ENCODE measurements at places on chromosomes 6 and 20.

- no peak for DNase-seq
These were observed 6.7 kb downstream of the LRRC73 start for GRCh38 chr6:43503443-43503842.

GRCh38 chr6:84870672-84871071, 106.3 kb upstream of the TBX18 start:
- DNase-seq = no peak

GRCh38 chr20:9179867-9180266, 111.0 kb downstream of the PLCB4 start:
- DNase-seq = no peak

DNA sequence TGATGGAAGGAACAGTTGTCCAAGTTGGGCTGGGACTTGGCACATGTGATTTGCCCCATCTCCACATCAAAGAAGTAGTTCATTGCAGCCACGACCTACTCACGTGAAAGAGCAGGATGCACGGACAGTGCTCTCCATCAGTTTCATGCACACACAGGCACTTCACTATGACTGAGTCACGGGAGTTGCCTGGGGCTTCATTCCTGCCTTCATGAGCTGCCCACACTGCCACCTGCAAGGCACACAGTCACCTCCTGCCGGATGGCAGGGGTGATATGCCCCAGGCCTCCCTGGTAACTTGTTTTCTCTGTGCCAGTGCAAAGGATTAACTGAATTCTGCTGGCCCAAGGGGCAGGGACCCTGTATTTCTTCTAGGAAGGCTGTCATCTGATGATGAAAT, 22.8 kb downstream of the CST5 start:
- no peak for DNase-seq

GRCh38 chr6:56759521-56759920, 116.8 kb upstream of the DST start:
- DNase-seq = no peak

DNA sequence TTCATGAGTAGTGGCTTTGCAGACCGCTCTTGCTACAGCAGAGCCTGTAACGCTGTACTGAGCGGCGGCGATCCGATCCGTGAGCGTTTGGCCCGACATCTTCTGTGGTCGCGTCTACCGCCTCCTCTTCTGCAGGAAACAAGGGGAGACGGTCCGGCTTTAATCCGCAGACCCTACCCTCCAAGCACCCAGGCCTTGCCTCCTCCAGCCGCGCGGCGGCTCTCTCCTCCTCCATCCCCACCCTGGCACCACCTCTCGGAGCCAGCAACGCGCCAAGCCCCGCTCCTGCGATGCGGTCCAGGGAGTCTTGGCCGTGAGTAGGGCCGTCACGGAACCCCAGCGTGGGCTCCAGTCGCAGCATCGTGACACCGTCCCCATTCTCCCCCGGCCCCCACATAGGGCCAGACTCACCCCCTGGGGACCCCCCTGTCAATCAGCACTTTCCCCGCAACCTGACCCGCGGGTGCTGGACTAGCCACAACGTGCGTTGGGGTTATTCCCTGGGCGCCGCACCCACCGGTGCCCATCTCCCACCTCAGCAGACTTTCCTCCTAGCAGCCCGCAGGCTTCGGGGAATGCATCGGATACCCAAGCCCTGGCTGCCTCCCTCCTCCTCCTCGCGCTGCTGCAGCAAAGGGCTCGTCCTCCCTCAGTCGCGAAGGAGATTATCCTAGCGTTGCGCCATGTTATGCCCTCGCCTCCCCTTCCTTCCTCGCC, 914 bp downstream of the SNAP91 start:
- DNase-seq = no peak

- DNase-seq = no peak
These were observed 978 bp downstream of the WFDC6 start for GRCh38 chr20:45538209-45538799.

DNA sequence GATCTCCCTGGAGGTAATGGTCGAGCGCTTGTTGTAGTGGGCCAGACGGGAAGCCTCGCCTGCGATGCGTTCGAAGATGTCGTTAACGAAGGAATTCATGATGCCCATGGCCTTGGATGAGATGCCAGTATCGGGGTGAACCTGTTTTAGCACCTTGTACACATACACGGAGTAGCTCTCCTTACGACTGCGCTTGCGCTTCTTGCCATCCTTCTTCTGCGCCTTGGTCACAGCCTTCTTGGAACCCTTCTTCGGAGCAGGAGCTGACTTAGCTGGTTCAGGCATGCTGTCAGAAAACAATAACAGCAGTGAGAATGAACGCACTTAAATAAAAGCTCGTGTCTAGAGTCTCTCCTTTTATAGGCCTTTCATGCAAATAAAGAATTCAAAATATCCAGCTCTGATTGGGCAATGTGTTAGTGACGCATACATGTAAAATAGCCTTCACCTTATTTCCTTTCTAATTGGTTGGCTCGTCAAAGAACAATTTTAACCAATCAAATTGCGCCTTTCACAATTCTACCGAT, 129.2 kb downstream of the HFE start:
- DNase-seq = peak; percentile 99

GRCh38 chr20:10649080-10649796, 24.6 kb downstream of the JAG1 start:
- no peak for DNase-seq

- DNase-seq = no peak
These were observed 7.1 kb downstream of the BPI start for GRCh38 chr20:38311091-38311490.

GRCh38 chr6:111824608-111825337, 48.5 kb downstream of the FYN start:
- DNase-seq = no peak

- no peak for DNase-seq
These were observed 122.7 kb downstream of the GMPR start for GRCh38 chr6:16361121-16361520.

- no peak for DNase-seq
These were observed 11.4 kb upstream of the NEDD9 start for GRCh38 chr6:11243861-11244260.

DNA sequence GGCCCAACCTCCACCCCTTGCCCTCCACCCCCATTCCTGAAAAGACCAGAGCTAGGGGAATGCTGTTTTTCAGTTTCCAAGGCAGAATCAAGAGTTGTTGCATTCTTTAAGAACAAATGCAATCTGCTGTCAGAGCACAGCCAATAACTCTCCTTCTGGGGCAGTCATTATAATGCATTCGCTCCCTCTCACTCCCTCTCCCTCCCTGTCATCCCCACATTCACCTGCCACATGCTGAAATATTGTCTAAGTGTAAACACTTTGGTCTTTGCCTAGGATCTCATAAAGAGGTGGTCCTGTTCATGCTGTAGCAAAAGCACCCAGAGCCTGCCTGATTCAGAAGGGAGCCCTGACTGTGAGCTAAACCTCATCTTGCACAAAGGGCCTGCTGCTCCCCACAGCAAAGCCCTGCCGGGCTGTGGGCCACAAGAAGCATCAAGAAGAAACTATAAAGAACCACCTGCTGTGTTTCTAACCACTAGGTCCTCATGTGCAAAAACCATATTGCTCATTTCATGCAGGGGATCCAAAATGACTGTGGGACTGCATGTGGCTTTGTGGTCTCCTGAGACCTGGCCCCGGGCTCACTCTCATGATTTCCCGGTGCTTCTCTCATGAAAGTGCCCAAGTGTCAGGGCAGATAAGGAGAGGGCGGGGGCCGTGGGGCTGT, 85.6 kb downstream of the GPR6 start:
- DNase-seq = no peak

- DNase-seq = no peak
These were observed 147.2 kb downstream of the RPS12 start for GRCh38 chr6:132961610-132962009.

DNA sequence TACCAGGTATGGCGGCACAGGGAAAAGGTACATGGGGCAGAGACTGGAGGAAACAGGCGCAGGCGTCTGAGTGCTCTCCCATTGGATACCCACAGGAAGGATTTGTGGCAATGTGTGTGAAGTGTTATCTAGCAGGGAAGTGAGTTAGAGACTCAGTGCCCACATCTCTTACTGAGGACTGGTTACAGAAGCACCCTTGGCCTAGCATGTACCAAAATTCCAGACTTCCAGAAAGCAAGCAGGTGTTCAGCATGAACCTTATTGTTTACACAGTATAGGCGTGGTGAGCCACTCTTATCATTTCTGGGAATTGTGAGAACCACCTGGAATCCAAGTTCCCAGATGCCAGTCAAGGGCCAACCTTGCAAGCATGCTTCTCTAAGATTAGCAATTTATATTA, 14.2 kb downstream of the MANBAL start:
- no peak for DNase-seq

DNA sequence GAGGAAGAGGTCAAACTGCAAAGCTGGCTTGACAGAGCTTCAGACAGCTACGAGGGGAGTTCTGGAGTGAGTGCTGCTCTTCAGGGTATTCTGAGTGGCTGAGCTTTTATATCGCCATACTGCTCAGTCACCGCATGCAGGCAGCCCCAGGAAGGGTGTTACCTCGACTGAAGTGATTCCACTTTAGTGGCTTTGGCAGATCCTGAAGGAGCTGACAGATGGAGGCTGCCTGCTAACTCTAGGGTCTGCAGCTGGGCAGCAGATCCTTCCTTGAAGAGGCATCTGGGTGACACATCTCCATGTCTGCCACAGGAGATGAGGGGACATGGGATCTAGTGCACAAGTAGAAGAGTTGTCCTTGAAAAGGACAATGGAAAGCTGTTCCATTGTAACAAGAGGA, 3.7 kb upstream of the DEK start:
- no peak for DNase-seq

GRCh38 chr6:71810880-71811279, 75.5 kb upstream of the RIMS1 start:
- no peak for DNase-seq

GRCh38 chr6:10510592-10511367, 10.4 kb upstream of the GCNT2 start:
- peak; percentile 64 for DNase-seq

GRCh38 chr20:17601957-17602356, 32.1 kb downstream of the DSTN start:
- no peak for DNase-seq

- DNase-seq = peak; percentile 99
These were observed 491.9 kb upstream of the SOX4 start for GRCh38 chr6:21101694-21102093.

DNA sequence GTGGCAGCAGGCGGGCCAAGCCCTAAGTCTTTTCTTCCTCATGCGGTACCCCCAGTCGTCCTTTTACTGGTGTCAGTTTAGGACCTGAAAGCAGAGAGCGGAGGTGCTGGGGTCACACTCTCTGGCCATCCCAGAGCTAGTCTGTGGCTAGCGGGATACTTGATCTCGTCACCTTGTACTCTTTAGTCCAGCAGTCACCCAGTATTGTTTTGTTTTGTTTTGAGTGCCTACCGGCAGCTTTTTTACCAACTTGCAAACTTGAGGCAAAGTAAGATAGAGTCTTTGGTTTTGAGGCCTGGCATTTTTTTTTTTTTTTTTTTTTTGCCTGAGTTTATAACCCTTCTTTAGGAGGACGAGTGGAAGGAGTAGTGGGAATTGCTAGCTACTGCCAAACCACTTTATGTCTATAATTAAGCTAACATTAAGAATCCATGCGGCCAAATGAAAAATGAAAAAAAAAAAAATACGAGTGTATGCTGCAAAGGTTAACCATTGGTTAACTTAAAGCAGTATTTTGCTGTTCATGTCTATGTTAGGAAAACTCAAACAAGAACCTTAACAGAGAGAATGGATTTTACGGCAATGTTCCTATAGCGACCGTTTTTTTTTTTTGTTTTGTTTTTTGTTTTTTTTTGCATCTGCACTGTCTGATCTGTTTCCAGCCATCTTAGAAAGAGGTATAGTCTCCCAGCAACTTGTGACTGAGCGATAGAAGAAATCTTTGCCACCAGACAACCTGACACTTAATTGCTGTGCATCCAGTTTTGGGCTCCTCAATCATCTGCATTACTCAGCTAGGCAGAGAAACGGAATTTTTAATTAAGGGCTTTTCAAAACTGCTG, 56.9 kb downstream of the FAM217A start:
- no peak for DNase-seq

- no peak for DNase-seq
These were observed 23.3 kb downstream of the RNF144B start for GRCh38 chr6:18410412-18410811.

- DNase-seq = no peak
These were observed 3.6 kb downstream of the IPCEF1 start for GRCh38 chr6:154352898-154353585.

DNA sequence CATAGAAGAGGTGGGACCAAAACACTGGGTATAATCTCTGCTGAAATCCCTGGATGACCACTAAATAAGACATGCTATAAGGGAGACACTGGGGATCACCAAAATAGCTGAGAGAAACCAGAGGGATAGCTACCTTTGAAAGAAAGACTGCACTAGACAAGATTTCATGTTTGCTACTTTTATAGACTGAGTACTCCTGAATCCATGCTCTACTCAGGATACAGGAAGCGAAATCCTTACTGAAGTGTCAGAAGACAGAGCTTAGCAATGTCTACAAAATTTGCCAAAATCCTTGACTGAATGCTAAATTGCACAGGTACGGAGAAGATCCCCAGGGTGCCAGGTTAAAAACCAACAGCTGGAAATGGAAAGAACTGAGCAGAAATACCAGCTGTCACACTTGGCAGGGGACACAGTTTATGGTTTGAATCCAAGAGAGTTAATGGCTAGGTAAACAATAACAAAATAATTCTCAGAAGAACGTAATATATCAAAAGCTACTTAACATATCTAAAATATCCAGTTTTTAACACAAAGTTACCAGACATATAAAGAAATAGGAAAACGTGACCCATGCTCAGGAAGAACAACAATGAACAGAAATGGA, 125.4 kb downstream of the MAN1A1 start:
- DNase-seq = peak; percentile 52

GRCh38 chr6:42336431-42336830, 115.3 kb downstream of the TRERF1 start:
- DNase-seq = no peak

- DNase-seq = peak; percentile 95
These were observed 27.7 kb downstream of the ALDH5A1 start for GRCh38 chr6:24522228-24523176.

DNA sequence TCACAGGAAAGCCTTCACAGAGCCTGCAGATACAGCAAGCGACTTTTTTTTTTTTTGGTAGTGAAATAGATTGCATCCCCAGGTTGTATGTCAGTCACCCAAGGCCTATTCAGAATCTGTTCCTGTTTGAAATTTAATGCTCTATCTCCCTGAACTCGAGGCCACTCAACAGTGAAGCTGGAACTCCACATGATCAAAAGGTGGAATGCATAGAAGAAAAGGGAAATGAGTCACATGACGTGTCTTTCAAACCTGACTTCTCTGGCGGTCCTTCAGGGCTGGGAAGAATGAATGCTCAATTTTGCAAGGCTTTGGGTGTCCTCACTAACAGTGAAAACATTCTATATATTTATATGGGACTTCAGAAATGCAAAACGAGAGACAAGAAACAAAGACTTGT, 88.4 kb upstream of the B3GAT2 start:
- no peak for DNase-seq

- DNase-seq = no peak
These were observed 79.9 kb upstream of the NAA20 start for GRCh38 chr20:19937218-19937617.

All from NCI-H2029 treated with DMSO at 0.1 percent for 48 hours (cell line).